Activated T-cell treated with anti-CD3 and anti-CD28 coated beads for 1 hour (primary cell): ENCODE measurements at places on chromosomes 6 and 20.

DNA sequence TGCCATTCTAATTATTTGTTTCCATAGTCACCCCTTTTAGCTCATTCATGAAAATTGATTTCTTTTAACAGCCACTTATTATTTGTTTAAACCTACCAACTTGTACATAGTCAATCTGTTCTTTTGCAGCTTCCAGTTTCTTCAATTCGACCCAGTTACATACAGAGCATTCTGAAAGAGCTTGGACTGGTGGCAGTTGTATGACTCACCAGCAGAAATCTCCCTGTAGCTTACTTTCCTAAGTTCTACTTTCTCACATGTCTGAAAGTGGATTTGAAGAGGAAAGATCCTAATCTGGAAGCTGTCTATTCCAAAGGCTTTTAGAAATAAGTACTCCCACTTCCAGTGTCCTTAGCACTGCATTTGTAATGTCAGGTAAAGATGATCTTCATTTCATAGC, 447.9 kb downstream of the HTR1B start:
- no peak for DNase-seq

GRCh38 chr6:113364766-113365165, 492.4 kb upstream of the MARCKS start:
- DNase-seq, result no peak

- peak; percentile 20 for DNase-seq
Measured at GRCh38 chr20:57698116-57698866, 11.5 kb downstream of the PMEPA1 start.

DNA sequence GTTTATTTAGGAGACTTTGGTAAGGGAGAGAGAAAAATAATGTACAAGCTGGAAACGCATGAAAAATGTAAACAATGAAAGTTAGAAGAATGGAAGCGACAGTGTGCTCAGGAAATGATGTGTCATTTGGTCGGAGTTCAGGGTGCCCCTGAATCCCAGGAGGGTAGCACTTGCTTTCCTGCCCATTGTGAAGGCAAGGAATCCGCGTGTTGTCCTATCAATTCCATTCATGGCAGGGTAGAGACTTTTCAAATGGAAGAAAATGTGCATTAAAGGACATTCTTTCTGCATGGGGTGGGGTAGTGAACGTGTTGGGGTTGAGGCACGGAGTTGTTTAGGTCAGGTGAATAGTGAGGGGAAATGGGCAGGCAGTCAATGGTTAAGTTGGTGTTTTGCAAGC, 33.7 kb downstream of the GCNT2 start:
- DNase-seq, result no peak

GRCh38 chr6:90362318-90362717, 65.7 kb upstream of the BACH2 start:
- no peak for DNase-seq

DNA sequence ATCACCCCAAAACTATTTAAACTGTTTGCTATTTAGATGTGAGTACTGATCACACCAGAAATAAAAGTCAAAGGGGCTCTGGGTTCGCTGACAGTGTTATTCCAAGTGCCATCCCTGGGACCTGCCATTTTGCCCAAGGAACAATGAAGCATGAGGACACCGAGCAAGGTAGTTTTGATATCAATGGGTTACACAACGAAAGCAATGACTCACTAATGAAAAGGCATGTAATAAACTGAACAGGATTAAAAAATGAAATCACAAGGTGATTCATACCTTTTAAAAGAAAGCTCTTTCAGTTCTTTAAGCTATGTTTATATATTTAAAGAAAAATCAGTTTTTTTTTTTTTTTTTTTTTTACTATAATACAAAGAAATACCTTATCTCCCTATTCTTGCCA, 102.0 kb downstream of the HS3ST5 start:
- no peak for DNase-seq

DNA sequence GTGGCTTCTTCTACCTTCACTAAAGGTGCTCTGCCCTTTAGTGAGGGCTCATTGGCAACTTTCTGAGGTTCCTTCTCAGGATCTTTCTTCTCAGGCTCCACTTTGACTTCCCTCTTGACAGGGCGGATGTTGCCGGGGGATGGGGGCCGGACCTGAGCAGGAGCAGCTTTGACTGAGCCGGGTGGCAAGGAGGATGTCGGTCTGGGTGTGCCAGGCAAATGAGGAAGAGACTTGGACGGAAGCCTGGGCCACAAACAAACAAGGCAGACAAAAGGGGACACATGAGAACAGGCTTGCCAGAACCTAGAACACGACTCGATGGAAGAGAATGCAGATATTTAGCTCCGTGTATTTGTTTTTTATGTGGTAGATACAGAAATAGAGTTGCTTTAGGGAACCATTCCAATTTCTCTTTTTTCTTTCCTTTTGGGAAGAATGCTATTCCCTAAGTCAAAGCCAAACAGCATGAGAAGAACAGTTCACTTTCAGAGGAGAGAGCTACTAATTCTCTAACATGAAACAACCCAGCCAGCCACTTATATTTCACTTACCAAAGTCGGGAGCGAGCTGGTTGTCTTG, 76.2 kb upstream of the BCLAF1 start:
- DNase-seq, result no peak

DNA sequence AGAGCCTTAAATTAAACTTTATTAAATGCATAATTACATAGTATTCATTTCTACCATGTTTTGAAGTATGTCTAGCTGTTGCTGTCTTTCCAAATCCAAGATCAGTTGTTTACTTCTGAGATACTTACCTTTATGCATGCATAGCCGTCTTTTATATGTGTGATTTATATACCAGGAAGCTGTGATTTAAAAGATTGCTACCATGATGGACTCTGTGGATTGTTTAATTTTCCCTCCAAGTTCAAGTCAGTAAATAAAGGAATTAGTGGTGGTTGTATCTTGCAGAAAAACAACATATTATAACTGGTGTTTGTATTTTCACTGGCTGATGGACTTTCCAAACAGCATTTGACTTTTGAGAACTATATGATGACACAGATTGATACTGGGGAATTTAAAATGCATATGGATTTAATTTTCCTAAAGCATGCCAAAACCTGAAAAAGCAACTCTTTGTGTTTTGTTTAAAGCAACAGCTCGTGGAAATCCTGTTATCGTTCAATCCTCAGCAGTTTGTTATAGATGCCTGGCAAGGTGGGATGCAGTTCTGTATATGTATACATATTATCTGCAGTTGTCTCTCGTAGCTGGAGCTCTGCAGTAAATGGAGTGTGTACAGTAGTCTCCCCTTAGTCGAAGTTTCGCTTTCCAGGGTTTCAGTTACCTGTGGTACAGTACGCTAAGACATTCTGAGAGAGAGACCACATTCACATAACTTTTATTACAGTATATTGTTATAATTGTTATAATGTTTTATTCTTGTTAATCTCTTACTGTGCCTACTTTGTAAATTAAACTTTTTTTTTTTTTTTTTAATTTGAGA, 77.1 kb downstream of the CBFA2T2 start:
- no peak for DNase-seq

DNA sequence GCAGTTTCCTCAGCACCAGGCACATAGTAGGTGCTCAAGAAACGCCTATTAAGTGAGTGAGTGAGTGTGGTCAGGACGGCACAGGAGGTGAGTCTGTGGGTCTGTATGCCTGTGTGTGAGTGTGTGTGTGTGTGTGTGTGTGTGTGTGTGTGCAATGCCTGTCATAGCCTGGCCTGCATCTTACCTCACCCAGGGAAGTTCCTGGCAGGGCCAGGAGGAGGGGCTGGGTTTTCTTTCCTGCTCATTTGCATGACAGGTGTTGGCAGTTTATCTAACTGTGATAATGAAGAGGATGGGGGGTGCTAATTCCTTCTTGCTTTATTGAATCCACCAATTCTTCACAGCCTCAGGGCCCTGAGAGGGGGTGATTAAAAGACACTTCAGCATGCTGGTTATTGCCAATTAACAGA, 146.7 kb upstream of the MLN start:
- DNase-seq, result no peak

DNA sequence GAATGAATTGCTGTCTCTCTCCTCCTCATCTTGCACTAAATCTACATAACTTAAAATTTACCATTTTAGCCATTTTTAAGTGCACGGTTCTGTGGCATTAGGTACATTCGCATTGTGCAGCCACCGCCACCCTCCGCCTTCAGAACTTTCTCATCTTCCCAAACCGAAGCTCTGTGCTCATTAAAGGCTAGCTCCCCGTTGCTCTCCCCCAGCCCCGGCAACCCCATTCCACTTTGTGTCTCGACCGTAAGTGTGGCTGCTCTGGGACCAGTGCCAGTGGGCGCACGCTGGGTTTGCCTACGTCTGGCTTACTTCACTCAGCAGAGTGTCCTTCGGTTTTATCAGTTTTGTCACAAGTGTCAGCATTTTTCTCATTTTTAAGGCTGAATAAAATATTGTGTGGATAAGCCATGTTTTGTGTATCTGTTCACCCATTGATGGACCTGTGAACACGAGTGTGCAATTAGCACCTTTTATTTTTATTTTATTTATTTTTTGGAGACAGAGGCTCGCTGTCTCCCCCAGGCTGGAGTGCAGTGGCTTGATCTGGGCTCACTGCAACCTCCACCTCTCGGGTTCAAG, 16.8 kb downstream of the SLC17A9 start:
- DNase-seq, result no peak

DNA sequence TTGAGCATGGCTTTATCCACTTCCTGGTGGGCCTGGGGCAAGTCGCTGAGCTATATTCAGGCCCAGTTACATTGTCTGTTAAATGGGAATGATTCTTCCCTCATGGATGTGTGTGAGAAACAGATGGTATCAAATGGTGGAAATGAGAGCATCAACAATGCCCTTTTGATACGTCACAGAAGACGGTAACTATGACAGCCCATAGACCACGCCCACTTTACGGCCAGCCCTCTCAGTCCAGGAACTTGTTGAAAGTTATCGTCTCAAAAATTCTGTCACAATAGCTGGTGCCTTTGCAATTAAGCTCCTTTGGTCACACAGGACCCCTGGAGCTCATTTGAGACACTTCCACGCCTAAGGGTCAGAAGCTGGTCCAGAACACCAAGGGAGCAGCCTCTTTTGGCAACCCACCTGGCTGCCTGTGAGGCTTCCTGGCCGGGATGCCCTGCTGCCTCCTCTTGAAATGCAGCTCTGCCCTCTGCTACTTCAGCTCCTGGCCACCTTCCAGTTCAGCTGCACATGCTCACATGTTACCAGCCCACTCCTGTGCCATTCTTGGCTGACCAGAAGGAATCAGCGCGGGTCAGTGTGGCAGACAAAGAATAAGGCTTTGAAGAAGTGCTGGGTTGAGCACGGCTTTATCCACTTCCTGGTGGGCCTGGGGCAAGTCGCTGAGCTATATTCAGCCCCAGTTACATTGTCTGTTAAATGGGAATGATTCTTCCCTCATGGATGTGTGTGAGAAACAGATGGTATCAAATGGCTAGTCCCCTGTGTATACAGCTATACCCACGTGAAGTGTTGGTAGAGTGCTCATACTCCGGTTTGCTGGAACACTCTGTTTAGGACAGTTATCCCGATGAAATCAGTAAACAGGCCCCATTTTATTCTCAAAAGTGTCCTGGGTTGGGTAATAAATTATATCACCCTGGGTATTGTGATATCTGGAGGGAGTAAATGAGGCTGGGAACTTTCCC, 199.2 kb upstream of the SUPT3H start:
- no peak for DNase-seq

DNA sequence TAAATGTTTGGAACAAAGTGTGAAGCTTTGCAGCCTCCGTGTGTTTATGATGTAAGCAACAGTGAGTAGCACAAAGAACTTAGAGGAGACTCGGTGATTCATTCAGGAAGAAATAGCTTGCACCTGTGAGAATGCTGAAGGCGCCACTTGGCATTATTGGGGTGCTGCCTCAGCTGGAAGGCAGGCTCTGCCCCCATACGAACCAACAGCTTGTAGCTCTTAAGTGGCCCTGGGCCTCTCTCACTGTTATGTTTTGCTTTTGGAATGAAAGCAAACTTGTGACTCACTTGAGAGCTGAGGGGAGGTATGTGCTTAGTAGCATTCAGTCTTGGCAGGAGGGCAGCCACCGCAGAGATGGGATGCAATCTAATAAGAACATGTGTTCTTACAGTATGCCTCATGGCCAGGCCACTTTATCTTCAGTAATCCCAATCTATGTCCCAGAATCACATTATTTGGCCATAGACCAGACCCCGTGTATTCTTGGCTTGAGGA, 310.7 kb downstream of the EYA4 start:
- no peak for DNase-seq

DNA sequence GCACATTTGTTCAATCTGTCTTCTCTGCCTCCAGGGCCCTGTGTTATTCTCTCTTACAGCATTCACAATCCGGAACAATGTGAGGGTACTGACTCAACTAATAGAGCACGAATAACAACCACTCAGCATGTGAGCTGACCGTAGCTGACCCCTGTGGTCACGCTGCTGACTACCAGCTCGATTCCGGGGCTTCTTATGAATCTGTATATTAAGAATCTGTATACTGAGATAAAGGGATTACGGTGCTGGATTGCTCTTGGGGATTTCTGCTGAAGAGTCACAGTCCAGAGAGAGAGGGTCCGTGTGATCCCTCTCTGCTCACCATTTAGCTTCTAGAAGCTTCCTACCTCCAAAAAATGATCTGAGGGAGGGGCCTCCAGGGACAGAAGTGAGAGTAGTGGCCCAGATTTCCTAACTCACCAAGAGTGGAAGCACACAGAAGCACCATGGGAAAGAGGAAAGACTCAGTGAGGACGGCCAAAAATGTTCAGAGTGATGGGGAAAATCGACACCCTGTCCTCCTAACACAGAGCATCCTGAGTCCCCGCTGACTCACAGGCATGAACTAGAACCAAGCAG, 156.2 kb downstream of the THBS2 start:
- DNase-seq, result no peak
